ENCODE measurements at places on chromosomes 3 and 15. TPM values are rescaled to one million over a fixed set of nuclear protein-coding genes. Genes with fewer than 3 reads are reported as not detected.

GRCh38 chr15:95565016-95565600 is 765.4 kb upstream of the NR2F2 start:
- DNase-seq = no peak

The SLC12A1 gene
- total RNA-seq = not detected

DNA sequence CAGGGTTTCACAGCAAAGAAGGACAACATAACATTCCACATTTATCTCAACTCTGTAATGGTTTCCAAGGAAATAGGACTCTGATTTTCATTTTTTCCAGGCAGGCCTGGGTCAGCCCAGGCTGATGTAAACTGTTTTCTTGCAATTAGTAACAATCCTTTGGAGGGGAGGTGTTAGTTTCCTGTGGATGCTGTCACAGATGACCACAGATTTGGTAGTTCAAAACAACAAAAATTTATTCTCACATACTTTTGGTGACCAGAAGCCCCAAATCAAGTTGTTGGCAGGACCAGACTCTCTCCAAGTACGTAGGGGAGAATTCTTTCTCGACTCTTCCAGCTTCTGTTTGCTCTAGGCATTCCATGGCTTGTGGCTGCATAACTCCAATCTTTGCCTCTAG is 88.0 kb downstream of the EDEM1 start:
- peak; percentile 26 for DNase-seq

GRCh38 chr3:161475905-161476304 is 20.7 kb upstream of the OTOL1 start:
- DNase-seq = peak; percentile 26

The RETNLB gene
- total RNA-seq = not detected

GRCh38 chr15:71705151-71705550 is 105.2 kb upstream of the NR2E3 start:
- DNase-seq = peak; percentile 65

DNA sequence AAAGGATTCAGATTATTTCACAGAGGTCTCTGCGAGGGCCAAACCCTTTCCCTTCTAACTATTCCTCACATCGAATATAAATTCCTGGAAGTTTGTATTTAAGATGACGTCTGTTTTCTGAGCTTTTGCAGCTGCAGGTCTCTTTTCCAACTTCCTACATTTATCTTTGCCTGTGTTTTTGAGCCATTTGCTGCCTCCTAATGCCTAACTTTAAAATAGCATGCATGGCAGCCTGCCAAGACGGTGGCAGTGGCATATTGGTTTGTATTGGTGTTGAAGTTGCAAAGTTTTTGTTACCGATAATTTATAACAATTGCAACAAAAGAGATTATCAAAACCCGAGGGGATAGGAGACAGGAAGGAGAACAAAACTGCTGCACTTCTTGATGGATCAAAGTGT is 187.1 kb upstream of the DNAJC19 start:
- DNase-seq = peak; percentile 39

- no peak for DNase-seq
Observed at GRCh38 chr3:3295586-3295985, 116.1 kb upstream of the CRBN start.

- peak; percentile 28 for DNase-seq
Observed at GRCh38 chr15:52093167-52093538, 19.4 kb downstream of the BCL2L10 start.

DNA sequence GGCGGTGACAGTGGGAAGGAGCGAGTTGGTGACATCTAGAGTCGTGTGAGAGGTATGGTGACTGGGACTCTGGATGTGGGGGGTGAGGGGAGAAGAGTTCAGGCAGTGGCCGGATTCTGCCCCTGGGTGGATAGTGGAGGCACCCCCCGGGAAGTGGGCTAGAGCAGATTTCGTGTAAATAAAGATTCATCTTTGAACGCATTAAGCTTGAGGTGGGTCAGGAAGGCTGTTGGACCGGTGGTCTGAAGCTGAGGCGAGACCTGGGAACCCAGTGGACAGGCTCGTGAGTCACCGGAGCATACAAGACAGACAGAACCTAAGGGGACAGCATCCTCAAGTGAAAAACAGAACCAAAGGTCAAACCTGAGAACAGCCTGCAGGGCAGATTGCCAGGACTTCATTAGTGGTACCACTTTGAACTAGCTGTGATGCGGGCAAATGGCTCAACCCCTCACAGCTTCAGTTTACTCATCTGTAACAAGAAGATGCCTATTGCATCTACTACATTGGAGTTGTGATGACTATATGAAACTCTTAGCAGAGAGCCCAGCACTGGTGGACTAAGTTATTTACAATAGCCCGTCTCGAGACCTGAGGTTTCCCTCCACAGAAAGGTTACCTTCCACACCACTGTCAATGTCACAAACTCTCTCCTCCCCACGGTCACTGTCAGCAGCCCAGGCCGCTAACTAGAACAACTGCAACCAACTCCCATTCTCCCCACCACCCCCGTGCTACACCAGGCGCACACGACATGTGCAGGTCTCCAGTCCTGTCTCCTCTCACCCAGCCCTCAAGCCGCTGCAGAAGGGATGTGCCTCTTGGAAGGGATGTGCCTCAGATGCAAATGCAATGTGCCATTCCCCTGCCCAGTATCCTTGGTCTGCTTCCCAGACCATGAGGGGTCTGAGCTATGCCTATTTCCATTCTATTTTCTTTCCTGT is 901 bp upstream of the CLN6 start:
- peak; percentile 26 for DNase-seq

DNA sequence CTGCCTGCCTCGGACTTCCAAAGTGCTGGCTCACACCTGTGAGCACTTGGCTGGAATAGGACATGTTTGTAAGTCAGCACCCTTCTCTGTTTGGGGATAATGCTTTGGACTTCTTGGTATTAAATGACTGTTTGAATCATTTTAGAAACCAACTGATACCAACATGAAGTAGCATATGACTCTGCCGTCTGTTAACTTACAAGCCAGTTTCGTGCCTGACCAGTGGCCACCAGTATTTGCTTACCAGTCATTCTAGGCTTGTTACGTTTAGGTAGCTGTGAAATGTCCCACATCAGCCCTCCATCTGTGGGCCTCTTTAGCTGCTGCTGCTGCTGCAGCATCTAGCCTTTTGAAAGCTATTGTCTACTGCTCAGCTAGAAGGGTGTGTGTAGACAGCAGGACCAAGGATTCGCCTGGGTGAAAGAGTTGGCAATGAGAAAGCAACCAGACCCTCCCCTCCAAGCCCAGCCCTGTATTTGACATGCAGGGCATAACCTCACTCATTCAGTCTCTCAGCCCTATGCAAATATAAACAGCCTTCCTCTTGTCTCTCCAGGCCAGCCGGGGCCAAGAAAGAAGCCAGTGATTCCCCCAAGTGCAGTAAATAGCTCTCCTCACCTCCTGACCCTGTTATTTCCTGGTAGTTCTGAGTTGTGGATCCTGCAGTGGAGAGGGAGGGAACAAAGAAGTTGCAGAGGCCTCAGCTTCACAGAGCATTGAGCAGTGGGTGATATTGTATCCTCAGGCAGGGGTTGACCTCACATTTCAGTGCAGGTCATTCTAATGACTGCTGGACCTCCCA is 51.0 kb downstream of the NKIRAS1 start:
- DNase-seq = peak; percentile 75

The NPAP1 gene
- total RNA-seq = not detected

All from M059J (cell line).